Cardiac muscle cell (in vitro differentiated cells and primary cell): ENCODE measurements at places on chromosomes 5 and 9.

DNA sequence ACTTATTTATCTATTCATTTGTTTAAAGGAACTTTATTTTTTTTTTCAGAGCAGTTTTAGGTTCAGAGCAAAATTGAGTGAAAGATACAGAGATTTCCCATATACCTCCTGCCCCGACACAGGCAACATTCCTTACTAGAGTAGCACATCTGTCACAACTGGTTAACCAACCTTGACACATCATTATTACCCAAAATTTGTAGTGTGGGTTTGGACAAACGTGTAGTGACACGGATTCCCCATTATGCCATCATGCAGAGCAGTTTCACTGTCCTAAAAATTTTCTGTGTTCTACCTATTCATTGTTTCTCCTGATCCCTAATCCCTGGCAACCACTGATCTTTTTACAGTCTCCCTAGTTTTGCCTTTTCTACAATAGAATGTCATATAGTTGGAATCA, 57.3 kb upstream of the LHFPL2 start:
- no peak for DNase-seq
- H3K27me3 ChIP-seq = no peaks in the 10 kb centered on the region
- H3K4me3 ChIP-seq = no peak overlapping the region
- no peaks in the 10 kb centered on the region for H3K4me1 ChIP-seq
- no peaks in the 10 kb centered on the region for H3K36me3 ChIP-seq

DNA sequence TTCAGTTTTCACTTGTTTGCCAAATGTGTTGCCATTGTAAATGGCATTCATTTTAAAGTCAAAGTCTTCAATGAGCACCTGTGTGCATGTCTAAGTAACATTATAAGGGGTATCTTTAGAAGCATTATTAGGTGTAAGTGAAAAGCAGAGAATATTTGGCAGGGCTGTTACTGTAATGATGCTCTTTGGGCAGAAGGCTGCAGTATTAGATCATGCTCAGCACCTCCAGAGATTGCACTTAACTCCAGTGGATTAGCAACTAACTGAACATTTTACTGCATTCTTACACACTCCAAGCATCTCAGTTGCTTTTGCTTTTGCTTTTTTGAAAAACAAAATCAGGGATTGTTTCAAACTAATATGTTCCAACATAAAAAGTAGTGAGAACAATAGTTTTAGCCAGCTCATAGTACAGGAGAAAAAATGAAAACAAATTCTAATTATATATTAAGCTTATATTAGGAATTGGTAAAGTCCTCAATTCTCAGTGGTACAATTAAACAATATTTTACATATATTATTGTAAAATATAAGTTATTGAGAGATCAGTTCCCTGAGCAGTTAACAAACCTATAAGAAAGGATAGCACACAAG, 1740.9 kb upstream of the CDH9 start:
- H3K36me3 ChIP-seq = no peaks in the 10 kb centered on the region
- H3K4me3 ChIP-seq = no peak overlapping the region
- no peaks in the 10 kb centered on the region for H3K4me1 ChIP-seq
- no peak overlapping the region for H3K27ac ChIP-seq

GRCh38 chr9:77648234-77649108, at the start of gene GNA14:
Gene GNA14, minus strand, starts transcription at chr9:77648322. Its CDS starts 529 bp downstream, at chr9:77647793.
- no peak within 1 kb of the TSS for H3K27ac ChIP-seq
- no peaks in the 10 kb centered on the region for H3K36me3 ChIP-seq
- peak within 1 kb of the TSS; percentile 19 for H3K4me3 ChIP-seq
- H3K27me3 ChIP-seq = peaks cover 60% of the 10 kb centered on the region
- peak; percentile 60 for DNase-seq
- H3K4me1 ChIP-seq = no peaks in the 10 kb centered on the region

GRCh38 chr5:150085950-150086715, at the start of gene CSF1R:
Gene CSF1R, minus strand, starts transcription at chr5:150086554. Its CDS starts 127 bp downstream, at chr5:150086427.
- H3K27me3 ChIP-seq = peaks cover 18% of the 10 kb centered on the region
- H3K4me3 ChIP-seq = no peak within 1 kb of the TSS
- H3K36me3 ChIP-seq = no peaks in the 10 kb centered on the region
- DNase-seq = no peak

- peaks cover 9% of the 10 kb centered on the region for H3K4me1 ChIP-seq
- H3K36me3 ChIP-seq = no peaks in the 10 kb centered on the region
- no peak for DNase-seq
- H3K27me3 ChIP-seq = no peaks in the 10 kb centered on the region
- no peak overlapping the region for H3K27ac ChIP-seq
- H3K4me3 ChIP-seq = no peak overlapping the region
These were observed 120.1 kb downstream of the BOD1 start for GRCh38 chr5:173496129-173496882.

DNA sequence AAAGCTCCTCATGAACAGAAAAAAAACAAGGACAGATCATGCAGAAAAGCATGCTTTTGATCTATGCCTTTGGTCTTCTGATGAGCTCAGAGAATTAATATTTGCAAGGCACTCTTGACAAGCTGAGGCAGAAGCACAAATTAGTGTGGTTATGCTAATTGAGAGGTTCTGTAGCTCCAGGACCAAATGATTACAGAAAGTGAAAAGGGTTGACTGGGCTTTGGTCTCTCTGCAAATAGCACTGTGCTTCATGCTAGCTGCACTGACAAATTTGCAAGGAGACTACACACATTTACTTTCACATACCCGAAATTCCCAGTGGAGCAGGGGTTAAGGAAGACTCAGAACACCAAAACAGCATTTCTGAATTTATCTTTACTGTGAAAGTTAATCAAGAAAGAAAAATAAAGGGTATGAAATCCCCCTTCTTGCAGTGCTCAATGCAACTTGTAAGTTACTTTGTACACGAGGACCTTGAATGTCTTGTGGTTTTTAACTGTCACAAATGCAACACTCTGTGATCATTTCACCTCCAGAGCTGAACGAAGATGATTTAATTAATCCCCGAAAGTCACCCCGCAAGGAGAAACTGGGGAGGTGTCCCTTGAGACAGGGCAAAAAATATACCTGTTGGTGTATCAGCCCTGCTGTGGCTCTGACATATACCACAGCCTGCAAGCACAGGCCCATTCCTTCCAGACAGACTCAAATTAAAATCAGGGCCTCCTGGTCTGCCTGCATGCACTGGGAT, 11.9 kb downstream of the RAPGEF1 start:
- H3K36me3 ChIP-seq = no peaks in the 10 kb centered on the region
- no peak overlapping the region for H3K27ac ChIP-seq
- H3K27me3 ChIP-seq = no peaks in the 10 kb centered on the region
- no peak for DNase-seq
- peaks cover 18% of the 10 kb centered on the region for H3K4me1 ChIP-seq

DNA sequence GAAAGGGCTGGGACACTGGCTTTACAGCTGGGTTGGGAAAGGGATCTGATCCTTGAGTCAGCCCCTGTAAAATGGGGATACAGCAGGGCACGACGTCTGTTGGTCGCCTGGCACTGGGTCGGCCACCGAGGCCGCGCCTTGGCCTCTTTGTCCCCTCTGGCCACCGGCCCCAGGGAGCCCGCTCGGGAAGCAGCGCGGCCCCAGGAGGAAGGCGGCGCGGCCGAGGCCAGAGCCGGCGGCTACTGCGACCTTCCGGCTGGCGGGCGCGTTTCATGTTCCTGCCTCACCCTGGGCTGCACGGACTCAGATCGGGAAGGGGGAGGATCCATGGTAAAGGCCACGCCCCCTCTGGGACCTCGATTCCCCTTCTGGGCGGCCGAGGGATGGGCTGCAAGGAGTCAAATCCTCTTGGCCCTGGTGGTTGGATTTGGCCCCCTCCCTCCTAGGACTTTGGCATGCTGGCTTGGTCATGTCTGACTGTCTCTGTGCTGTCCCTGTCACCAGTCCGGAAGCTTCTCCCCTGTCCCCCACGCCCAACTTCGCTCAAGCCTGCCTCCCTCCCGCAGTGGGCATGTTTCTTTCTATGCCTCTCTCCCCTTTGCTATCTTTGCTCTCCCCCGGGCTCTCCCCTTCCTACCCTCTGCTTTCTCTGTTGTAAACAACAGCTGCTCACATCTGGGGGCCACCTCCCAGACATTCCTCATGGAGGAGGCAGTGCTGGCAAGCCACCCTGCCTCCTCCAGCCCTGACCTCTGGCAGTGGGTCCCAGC, 25.8 kb downstream of the FPGS start:
- DNase-seq = peak; percentile 86
- no peak overlapping the region for H3K4me3 ChIP-seq
- H3K27ac ChIP-seq = no peak overlapping the region
- H3K4me1 ChIP-seq = peaks cover 16% of the 10 kb centered on the region
- no peaks in the 10 kb centered on the region for H3K27me3 ChIP-seq
- no peaks in the 10 kb centered on the region for H3K36me3 ChIP-seq

GRCh38 chr5:66704790-66705425, 108.7 kb downstream of the MAST4 start:
- DNase-seq = no peak
- H3K36me3 ChIP-seq = no peaks in the 10 kb centered on the region
- no peaks in the 10 kb centered on the region for H3K27me3 ChIP-seq
- H3K4me1 ChIP-seq = no peaks in the 10 kb centered on the region

- H3K27ac ChIP-seq = no peak overlapping the region
- H3K36me3 ChIP-seq = no peaks in the 10 kb centered on the region
- H3K4me1 ChIP-seq = peaks cover 10% of the 10 kb centered on the region
These were observed 9.4 kb downstream of the ERAP2 start for GRCh38 chr5:96885518-96886338.

GRCh38 chr5:103829585-103829984, 267.0 kb upstream of the NUDT12 start:
- no peaks in the 10 kb centered on the region for H3K4me1 ChIP-seq
- no peaks in the 10 kb centered on the region for H3K27me3 ChIP-seq
- no peak overlapping the region for H3K4me3 ChIP-seq
- no peaks in the 10 kb centered on the region for H3K36me3 ChIP-seq
- DNase-seq = peak; percentile 25

DNA sequence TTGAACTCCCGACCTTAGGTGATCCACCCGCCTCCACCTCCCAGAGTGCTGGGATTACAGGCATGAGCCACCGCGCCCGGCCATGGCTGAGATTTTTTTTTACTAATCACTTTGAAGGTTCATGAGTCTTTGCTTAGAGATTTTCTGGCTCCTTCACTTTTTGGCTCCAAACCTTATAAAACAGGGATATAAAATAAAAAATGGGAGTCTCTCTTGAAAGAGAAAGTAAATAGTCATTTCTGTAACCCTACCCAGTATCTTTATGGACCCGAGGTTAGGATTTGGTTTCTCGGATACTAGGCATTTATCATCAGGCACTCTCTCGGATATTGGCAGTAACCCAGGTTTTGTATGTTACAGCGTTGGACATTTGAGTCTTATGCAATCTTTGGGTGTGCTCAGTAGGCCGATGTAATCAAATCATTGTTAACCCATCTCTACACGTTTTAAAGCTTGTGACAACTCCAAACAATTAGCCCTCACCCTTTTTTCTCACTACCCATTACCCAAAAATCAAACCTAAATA, 25.3 kb downstream of the STXBP1 start:
- H3K4me1 ChIP-seq = no peaks in the 10 kb centered on the region
- no peak overlapping the region for H3K27ac ChIP-seq
- DNase-seq = no peak
- no peaks in the 10 kb centered on the region for H3K27me3 ChIP-seq
- H3K36me3 ChIP-seq = no peaks in the 10 kb centered on the region

GRCh38 chr9:97766092-97766491, 69.0 kb upstream of the XPA start:
- H3K4me3 ChIP-seq = no peak overlapping the region
- DNase-seq = peak; percentile 20
- H3K27ac ChIP-seq = no peak overlapping the region
- peaks cover 14% of the 10 kb centered on the region for H3K27me3 ChIP-seq

DNA sequence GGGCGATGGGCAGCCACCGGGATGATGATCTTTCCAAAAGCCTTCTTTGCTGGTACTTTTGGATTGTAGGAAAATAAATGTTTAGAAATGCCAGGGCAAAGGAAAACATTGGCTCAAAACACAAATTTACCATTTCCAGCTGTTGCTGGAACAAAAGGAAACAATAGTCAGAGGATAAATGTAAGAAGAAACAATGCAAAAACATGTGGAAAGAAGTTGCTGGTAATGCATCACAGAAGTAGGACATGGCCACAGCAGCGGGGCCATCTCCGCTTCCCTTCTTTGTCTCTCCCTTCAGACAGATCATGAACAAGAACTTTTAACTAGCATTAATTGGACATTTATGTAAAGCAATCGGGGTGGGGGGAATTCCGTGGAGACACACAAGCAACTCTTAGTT, 184.5 kb downstream of the EBF1 start:
- H3K36me3 ChIP-seq = no peaks in the 10 kb centered on the region
- no peaks in the 10 kb centered on the region for H3K4me1 ChIP-seq
- H3K27ac ChIP-seq = no peak overlapping the region
- no peaks in the 10 kb centered on the region for H3K27me3 ChIP-seq

GRCh38 chr5:52988335-52989024, 672 bp upstream of the ITGA2 start:
- peaks cover 55% of the 10 kb centered on the region for H3K27me3 ChIP-seq
- no peak overlapping the region for H3K27ac ChIP-seq
- H3K4me1 ChIP-seq = peaks cover 11% of the 10 kb centered on the region

DNA sequence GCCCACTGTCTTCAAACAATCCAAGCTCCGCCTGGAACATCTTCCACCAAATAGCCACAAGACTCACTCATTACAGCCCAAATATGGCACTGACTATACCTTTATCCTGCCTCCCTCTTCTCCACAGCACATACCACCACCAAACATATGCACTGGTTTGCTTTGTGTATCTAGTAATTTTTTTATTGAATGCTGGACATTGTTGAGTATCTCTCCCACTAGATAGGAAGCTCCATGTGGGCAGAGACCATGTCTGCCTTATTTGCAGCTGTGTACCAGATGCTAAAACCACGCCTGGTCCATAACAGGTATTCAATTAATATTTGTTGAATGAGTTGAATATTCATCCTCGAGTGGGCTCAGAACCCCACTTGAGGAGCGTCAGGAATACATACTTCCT, 67.2 kb upstream of the FUBP3 start:
- no peaks in the 10 kb centered on the region for H3K4me1 ChIP-seq
- no peak overlapping the region for H3K27ac ChIP-seq
- no peak overlapping the region for H3K4me3 ChIP-seq
- H3K36me3 ChIP-seq = no peaks in the 10 kb centered on the region

DNA sequence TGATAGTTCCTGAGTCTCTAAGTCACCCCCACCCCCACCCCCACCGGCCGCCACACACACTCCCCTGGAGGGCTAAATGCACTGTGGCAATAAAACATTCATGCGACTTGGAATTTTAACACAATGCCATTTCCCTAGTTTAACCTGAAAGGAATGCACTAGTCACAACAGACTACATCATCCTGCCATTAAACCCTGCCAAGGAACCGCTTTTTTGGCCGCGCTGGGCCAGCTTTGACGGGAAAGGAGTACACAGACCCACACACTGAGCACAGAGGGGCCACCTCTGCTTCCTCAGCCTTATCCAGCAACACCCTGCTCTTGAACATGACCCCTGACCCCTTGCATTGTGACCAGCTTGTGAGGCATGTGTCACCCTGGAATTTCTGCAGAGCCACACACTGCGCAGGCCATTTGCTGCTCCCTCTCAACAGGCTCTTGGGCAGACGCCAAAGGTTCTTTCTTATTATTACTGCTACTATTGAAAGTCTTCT, 165.3 kb downstream of the BNC2 start:
- no peak overlapping the region for H3K27ac ChIP-seq
- H3K4me3 ChIP-seq = no peak overlapping the region
- peaks cover 14% of the 10 kb centered on the region for H3K4me1 ChIP-seq
- H3K36me3 ChIP-seq = no peaks in the 10 kb centered on the region
- peak; percentile 93 for DNase-seq
- peaks cover 59% of the 10 kb centered on the region for H3K27me3 ChIP-seq
